Stimulated activated naive CD4-positive, alpha-beta T cell (primary cell): ENCODE measurements at places on chromosomes 16 and 17.

GRCh38 chr17:63735691-63736090 lies 5.9 kb downstream of the STRADA start:
- no peak for DNase-seq

DNA sequence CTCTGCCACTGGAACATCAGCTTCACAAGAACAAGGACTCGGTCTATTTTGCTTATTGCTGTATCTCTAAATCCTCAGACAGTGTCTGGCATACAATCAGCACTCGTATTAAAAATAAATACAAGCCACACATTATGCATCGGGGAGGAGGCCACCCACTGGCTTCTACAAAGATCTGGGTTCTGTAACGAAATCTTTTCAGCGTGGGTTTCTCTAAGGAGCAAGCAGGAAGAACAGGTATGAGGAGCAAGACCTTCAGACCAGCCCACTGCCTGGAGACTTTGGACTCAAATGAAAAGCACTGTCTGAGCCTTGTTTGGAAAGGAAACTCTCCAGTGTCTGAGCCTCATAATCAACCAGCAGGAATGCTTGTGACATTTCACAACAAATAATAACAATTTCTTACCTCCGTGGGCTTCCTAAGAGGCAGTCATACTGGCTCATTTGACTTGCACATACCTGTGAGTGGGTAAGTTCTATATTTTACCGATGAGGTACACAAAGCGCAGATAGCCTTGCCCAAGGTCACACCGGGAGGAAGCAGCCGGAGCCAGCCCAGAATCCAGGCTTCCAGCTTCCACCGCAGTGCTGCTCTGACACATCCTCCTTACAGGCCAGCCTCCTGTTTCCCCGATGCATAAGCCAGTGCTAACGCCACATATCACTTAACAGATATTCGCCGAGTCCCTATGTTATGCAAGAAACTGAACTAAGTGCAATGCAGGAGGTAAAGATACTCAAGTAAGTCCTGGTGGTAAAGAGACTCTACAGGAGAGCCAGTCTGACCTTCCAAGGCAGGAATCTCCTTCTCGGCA lies 118.6 kb upstream of the TNRC6C start:
- no peak for DNase-seq

- DNase-seq, result no peak
Measured at GRCh38 chr16:17511340-17511739, 40.6 kb upstream of the XYLT1 start.

- DNase-seq, result no peak
Measured at GRCh38 chr16:283033-283805, at the start of gene PDIA2. Gene PDIA2 (plus strand): TSS chr16:283164. CDS start chr16:283170, 6 bp downstream.

DNA sequence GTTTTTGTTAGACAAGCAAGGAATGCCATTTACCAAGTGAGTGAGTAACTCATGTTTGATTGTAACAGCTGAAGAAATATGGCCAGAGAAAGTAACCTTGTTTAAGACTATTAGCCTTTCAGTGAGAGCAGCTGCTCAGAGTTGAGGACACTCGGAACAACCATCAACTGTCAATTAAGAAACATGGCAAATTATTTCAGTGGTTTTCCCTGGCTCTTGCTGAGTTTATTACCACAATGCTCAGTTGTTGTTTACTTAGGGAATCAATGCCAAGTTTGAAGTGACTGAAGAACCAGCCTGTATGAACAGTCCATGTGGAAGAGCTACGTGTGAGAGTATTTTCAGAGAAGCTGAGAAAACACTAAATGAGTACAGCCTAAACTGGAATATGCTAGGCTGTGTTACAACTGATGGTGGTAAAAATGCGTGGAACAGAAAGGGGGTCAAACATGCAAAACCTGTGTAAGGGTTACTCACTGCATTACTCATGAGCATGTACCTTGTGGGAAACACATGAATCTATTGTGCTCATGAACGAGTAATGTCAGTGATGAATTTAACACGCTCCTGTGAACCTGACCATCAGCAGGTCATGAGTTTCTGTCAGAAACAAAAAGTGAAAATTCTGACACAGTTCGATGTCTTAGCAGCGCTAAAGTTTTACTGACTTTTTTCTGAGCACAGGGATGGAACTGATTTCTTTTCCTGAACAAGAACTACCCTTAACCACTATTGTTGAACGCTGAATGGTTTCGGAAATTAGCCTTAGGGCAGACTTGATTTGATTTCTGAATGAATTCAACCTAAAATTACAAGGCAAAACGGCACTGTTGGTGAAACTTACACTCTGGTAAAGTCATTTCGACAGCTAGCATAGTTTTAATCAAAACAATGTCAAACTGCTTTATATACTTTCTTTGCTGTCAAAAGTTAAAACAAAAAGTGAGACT lies 33.5 kb downstream of the GNA13 start:
- DNase-seq, result no peak

DNA sequence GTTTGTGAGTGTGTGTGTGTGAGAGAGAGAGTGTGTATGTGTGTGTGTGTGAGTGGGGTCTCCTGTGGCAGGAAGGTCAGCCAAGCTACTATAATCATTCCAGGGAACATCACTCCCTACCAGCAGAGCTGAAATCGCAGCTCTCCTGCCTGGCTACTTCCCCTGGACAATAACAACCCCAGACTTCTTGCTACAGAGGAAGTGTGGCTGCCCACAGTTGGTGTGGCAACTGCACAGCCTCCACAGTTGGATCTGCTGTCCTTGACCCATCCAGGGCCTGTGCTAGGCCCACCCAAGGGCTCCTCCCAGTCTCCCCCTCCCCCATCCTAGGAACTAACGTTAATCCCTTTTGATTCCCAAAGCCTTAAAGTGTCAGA lies 1.5 kb downstream of the SLC13A5 start:
- no peak for DNase-seq

GRCh38 chr16:5633845-5634440 lies 536.3 kb upstream of the EEF2KMT start:
- DNase-seq, result no peak

- DNase-seq, result no peak
Measured at GRCh38 chr16:23306199-23307100, 4.3 kb downstream of the SCNN1B start.

GRCh38 chr17:49603720-49604119 lies 28.0 kb downstream of the NXPH3 start:
- DNase-seq, result no peak

DNA sequence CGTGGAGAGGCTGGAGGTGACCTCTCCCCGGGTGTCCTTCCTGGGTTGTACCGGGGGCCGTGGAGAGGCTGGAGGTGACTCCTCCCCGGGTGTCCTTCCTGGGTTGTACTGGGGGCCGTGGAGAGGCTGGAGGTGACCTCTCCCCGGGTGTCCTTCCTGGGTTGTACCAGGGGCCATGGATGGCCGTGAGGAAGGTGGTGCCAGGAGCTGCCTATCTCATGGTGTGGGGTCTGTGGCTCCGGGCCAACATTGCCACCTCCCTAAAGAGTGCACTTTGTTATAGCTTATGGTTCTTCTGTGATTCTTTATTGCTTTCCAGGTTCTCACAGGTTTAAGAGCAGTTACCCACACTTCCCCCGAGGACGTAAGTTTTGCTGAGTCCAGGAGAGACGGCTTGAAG lies 86.3 kb upstream of the ZNF750 start:
- no peak for DNase-seq

GRCh38 chr17:37791447-37792399 lies 46.9 kb upstream of the HNF1B start:
- DNase-seq, result no peak

DNA sequence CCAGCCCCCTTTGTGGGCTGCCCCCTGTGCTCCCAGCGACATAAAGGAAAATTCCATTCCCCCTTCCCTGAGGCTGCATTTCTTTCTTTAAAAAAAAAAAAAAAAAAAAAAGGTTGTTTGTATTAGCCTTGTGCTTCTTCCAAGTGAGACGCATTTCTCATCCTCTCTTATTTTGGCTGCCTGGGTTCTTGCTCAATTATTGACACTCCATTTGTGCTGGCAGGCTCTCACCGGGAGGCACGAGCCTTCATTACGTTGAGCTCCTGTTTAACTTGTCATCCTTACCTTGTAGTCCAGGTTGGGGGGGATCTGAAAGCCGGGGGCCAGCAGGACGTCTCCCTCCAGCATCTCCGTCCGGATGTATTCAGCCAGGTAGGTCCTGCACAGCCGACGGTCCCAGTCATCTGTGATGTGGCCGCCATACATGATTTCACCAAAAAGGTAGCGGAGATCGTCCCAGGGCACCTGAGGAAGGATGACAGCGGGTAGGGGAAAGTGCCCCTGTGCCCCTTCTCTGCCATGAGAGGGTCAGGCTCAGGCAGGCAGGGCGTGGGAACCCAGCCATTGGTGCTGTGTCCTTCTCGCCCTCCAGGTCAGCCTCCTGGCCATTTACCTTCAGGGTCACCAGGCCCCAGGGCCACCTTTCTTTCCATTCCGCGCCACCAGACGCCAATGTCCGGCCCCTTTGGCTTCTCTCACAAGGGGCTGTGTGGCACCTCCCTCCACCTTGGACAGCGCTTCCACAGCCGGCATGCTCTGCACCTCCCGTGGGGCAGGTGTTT lies 50.6 kb downstream of the PGS1 start:
- no peak for DNase-seq

GRCh38 chr16:17457513-17457912 lies 13.2 kb downstream of the XYLT1 start:
- DNase-seq, result no peak

- no peak for DNase-seq
Measured at GRCh38 chr16:10521681-10522274, 58.6 kb downstream of the EMP2 start.

DNA sequence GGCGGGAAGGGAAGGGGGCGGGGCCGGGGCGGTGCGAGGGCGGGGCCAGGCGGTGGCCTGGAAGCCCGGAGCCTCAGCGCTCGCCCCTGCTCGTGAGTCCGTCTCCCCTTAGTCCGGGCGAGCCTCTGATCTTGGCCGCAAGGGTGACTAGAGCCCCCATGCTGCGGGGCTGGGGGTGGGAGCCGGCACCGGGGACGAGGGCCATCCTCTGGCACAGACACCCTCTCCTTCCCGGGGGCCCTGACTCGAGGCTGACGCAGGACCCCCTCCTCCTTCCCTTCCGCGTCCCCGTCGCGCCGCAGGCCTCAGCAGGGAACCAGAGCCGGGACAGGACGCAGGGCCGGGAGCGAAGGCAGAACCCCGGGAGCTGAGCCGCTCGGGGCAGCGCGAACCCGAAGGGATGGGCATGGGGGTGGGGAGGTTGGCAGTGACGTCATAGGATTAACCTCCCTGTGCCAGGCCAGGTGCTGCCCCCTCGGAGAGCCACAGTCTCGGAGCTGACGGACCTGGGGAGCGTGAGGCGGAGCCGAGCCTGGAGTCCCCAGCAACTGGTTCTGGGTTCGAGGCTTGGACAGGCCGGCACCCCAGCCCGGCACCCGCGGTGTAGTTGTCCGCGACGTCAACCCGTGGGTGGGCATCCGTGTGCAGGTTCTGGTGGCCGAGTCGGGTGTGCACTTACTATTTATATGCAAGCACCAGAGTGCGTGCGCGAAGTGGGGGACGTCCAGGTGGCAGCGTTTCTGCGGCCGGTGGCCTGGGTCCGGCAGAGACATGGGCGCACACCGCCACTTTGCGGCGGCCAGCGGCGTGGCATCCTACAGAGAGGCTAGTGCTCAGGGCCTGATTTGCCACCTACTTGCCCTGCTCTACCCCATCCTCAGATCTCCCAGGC lies 503 bp upstream of the PLCD3 start:
- DNase-seq, result peak; percentile 71

DNA sequence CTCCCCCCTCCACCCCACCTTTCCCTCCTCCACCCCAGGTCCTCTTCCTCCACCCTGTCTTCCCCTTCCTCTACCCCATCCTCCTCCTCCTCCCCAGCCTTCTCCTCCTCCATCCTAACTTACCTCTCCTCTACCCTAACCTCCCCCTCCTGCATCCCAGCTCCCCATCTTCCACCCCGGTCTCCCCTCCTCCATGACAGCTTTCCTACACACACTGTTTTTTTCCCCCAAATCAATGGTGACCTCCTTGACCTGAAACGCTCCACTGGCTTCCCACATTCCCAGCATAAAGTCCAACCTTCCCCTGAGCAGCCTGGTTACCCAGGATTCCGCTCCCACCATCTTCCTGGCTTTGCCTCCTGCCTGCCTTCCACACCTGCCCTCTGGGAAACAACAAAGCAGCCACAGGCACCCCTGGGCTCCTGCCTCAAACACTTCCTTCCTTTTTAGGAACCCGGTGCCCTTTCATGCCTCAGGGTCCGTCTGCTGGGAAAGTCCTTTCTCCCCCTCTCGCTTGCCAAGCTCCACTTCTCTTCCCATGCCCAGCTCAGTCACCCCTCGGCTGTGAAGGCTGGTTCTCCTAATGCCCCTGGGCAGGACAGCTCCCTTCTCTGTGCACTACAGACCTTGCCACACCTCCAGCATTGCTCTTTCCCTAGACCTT lies 2.1 kb downstream of the RGS9 start:
- DNase-seq, result no peak

DNA sequence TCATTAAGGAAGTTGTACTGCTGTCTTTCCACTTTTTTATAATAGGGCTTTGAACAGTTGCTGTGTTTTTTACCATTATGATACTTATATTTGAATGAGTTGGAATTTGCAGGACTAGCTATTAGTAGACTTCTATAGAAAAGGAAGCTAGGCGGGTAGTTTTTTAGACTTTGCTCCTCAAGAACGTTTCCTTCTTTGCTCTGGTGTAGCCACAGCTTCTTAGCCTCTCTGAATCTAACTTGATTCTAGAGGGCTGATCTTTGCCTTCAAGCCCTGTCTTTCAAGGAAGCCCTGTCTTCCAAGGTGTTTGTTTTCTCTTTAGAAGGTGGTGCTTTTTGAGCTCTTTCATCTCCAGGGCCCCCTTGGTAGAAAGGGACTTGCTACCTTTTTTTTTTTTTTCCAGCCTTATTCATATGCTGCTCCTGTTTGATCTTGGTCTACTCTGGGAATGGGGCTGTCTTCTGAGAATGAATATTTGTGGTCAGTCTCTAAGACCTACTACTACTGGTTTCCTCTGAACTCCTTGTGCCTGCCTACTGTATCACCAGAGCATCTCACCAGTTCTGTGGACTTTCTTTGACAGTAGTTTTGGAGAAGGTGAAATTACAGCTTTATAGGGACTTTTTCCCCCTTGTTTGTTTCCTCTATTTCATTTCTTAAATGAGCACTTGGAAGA lies 52.3 kb upstream of the RASL10B start:
- DNase-seq, result no peak

GRCh38 chr16:50617646-50618184 lies 63.4 kb downstream of the SNX20 start:
- DNase-seq, result no peak

- DNase-seq, result no peak
Measured at GRCh38 chr17:77142689-77143088, 1.9 kb downstream of the SEC14L1 start.

DNA sequence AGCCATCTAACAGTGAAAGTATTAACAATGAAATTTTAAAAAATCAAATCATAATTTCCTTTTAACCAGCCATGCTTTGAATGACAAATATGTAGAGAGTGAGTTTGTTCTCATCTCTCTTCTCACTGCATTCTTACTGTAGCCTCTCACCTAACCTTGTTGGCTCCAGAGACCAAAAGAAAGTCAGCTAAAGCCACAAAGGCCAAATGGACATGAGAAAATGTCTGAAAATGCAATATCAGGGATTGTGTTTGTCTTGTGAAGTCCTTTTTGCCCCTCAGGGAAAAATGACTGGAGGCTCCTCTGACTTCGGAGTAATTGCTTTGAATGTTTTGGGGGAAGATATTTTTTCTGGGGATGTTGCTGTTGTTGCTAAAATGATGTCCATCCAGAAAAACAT lies 166.3 kb downstream of the SLC39A11 start:
- no peak for DNase-seq

- no peak for DNase-seq
Measured at GRCh38 chr16:20598832-20599469, 22.8 kb upstream of the ACSM2B start.

GRCh38 chr17:21296097-21297025 lies 11.8 kb downstream of the MAP2K3 start:
- DNase-seq, result no peak
